ENCODE measurements at places on chromosomes 16 and 17.

DNA sequence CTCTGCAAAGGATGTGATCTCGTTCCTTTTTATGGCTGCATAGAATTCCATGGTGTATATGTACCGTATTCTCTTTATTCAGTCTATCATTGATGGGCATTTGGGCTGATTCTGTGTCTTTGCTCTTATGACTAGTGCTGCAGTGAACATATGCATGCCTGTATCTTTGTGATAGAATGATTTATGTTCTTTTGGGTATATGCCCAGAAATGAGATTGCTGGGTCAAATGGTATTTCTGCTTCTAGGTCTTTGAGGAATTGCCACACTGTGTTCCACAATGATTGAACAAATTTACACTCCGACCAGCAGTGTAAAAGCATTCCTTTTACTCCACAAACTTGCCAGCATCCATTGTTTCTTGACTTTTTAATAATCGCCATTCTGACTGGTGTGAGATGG, 60.2 kb upstream of the ADORA2B start:
- DNase-seq: no peak

DNA sequence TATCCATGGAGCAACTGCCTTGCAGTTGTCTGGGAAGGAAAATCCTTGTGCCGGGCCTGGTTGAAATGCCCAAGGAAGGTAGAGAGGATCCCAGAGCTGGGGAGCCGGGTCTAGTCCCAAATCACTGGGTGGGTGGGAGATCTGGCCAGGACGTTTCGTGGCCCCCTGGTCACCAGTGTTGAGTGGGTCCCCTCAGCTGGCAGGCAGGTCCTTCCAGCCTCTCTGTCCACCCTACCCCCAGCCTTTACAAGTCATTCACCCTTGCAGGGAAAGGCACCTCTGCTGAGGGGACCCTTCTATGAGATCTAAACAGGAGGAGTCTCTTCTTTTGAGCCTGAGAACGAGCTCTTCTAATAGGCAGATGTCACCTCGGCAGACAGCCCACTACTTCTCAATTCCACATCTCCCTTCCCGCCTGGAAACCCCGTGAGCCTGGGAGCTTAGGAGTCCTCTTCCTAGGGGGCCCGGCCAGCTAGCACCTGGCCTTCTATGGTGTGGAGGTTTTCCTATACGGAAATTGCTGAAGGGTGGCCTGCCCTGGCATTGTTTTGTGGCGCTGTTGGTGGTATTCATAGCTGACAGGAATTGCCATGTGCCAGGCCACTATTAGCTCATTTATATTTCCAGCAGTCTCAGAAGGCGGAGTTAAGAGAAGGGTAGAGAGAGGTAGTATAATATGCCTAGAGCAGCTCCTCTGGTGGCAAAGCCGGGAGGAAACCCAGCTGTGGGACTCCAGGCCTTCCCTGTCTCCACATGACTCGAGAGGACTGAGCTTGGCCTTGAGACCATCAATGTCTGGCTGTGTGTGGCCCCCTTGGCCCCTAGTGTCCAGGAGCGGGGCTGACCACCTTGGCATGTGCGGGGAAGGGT, 13.3 kb downstream of the MPRIP start:
- no peak for DNase-seq

- DNase-seq: no peak
These were observed 9.5 kb downstream of the ZNF764 start for GRCh38 chr16:30548416-30549253.

DNA sequence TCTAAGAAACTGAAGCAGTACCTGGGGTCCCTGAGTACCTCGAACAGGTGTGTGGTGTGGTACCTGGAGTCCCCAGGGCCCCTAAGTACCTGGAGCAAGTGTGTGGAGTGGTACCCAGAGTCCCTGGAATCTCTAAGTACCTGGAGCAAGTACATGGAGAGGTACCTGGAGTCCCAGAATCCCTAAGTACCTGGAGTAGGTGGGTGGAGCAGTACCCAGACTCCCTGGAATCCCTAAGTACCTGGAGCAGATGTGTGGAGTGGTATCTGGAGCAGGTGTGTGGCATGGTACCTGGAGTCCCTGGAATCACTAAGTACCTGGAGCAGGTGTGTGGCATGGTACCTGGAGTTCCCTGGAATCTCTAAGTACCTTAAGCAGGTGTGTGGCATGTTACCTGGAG, 22.5 kb upstream of the MED9 start:
- no peak for DNase-seq

DNA sequence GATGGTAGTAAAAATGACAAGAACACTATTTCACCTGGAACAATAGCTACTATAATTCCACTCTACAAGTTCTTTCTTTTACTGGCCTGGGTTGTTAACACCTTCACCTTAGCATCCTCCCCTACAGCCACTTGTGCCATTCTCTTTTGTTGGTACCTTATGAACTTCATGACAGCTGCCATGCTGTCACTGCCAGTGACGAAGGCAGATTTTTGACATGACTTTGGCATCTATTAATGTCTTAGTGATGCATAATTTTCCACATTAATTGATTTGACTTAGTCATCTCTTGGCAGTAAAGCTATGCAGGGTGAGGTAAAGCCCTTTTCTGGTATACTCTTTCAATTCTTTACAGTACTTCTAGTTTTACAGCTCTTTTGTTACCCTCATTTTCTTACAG, 207.9 kb downstream of the TANC2 start:
- no peak for DNase-seq
